Fibroblast of skin of abdomen (primary cell): ENCODE measurements at places on chromosomes 12 and 14.

DNA sequence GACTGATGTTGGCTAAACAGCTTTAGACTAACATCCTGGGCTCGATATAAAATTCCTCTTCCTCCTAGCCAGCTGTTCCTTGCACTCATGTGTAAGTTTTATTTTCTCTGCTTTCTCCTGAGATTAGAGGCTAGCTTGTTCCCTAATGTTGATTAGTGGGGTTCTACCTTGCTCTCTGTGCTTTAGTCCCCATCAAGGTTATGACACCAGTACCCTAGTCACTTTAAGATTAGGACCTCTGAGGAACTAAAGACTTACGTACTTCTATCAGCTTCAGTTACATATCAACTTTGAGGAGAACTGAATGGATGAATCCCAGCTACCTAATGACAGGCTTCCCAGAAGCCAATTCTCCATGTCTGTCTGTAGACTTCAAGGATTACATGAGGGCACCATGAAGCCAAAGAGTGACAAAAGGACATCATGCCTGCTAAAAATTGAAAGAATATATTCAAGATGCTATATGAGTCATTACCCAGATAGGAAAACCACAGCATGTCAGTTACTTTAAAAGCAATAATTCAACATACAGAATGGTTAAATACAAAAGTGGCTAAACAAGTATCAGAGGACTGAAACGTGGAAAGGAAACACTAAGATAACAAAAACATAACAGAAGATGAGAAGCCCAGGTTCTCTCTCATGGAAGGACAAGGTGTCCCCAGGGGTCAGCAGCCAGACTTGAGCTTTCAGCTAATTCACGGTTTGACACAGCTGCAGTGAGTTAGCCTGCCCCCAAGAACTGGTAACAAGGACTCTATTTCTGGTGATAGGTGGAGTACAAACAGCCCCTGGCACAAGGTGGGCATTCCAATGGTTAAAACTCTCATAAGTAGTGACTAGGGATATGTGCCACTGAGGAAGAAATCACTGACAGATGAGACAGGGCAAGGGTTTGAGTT lies 20.4 kb downstream of the ADAM20 start:
- DNase-seq = no peak

DNA sequence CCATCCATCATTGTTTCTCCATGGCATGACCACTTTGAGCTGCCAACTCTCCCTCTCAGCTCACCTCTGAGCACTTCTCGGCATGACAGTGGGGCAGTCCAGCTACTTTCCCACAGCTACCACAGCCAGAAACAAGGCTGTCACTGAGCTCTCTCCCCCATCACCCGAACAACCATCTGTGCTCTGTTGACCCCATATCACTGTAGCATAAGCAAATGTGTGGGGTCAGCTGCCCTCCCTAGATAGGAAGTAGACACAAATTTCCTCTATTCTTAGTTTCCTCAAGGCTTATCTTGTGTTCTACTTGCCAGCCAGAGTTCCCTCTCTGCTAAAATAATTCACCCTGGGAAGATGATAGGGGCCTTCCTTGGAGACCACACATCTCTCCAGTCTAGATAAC lies 82.6 kb upstream of the FUT8 start:
- no peak for DNase-seq

GRCh38 chr12:16155938-16156337 lies 121.5 kb downstream of the SLC15A5 start:
- DNase-seq = no peak

GRCh38 chr12:43273467-43273866 lies 278.5 kb downstream of the ADAMTS20 start:
- peak; percentile 21 for DNase-seq

DNA sequence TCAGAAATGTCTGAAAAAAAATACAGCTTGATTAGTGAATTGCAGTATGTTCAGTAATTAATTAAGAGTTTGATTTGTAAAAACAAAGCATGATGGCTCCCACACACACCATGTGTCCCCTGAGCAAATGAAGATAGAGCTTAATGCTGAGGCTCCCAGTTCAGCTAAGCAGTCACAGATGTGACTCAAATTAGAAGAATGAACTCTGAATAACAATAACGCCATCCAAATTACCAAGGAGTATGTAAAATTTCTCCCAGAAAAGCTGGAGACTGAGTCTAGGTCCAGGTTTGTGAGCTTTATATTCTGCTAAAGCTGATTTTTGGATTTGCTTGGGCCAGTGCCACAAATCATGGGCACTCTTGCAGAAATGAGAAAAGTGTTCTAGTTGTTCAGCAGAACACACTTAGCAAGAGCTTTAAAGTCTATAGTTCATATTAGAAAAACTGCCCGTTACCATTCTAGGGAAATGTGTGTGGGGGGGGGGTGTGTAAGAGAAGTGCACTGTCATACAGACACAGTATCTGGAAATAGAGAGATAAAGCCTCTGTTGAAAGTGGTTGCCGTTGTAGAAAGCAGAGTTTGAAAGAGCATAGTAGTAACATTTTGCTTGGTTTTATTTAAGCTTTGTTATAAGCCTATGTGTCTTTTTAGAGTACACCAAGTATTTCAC lies 253.1 kb downstream of the BCAT1 start:
- DNase-seq = peak; percentile 9

- DNase-seq = no peak
Observed at GRCh38 chr14:99737451-99737951, 53.4 kb downstream of the CYP46A1 start.

DNA sequence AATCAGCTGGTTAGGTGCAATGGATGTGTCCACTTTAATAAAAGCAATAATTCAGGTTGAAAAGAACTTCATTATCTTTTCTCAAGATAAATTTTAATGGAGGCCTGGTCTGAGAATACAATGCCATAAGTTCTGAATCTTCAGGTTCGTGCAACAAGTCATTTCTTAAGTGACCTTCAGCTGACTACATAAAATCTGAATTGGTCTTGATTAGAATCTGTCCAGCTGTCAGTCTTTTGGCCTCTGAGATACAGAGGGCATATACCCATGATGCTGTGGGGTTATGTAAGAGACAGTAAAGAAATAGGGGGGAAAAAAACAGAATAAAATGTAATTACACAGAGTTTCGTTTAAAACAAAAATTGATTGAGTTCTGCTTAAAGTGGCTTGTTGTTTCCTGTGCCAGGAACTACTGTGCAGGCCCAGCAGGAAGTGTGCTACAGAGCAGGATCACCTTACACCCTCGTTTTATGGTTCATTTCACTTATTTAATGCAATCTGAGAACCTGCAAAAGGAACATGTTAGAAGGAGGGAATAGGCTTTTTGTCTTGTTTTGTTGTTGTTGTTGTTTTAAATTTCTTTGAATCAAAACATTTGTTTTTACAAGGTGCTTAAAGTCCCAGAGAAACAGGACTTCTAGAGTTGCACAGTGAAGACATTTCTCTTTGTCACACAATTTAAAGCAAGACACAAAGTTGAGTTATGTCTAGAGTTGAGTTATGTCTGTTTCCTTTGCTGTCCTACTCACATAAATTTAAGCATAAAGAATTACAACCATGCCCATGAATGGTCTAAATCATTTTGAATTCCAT lies 64.2 kb downstream of the LGR5 start:
- no peak for DNase-seq

- DNase-seq = no peak
Observed at GRCh38 chr14:105581551-105582341, 55.4 kb downstream of the TMEM121 start.

DNA sequence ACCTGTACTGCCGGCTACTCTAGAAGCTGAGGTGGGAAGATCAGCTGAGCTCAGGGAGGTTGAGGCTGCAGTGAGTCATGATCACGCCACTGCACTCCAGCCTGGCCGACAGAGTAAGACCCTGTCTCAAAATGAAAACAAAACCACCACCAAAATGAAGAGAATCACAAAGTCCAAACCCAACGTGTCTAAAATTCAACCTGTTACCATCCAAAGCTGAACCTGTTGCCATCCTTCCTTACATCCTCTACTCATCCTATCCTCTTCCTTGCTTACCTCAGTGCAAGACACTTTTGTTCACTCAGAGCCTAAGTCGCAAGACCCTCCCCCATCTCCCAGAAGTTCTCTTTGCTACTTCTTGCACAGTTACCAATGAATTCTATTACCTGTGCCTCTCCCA lies 299.7 kb downstream of the ATP23 start:
- no peak for DNase-seq

GRCh38 chr12:122963941-122964265 lies 2.4 kb downstream of the ABCB9 start:
- DNase-seq = no peak
